ENCODE measurements at places on chromosomes 2 and 18.

DNA sequence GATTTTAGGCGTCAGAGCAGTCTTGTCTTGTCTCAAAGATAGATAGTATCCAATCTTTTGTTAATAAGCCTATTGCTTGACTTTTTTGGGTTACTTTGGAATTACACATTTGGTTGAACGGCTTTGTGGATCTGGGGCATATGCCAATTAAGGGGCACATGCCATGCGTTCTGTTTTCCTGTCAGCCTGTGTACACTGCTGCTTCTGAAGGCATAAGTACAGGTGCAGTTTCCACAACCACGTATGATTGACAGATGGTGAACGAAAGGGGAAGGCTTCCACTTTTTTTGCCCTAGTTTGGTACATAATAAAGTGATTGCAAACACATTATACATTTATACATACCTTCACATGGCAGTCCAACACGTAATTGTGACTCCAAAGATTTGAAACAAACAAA is 102.3 kb downstream of the RAPH1 start:
- DNase-seq: no peak

GRCh38 chr2:239257511-239257937 is 143.3 kb downstream of the HDAC4 start:
- DNase-seq: no peak

DNA sequence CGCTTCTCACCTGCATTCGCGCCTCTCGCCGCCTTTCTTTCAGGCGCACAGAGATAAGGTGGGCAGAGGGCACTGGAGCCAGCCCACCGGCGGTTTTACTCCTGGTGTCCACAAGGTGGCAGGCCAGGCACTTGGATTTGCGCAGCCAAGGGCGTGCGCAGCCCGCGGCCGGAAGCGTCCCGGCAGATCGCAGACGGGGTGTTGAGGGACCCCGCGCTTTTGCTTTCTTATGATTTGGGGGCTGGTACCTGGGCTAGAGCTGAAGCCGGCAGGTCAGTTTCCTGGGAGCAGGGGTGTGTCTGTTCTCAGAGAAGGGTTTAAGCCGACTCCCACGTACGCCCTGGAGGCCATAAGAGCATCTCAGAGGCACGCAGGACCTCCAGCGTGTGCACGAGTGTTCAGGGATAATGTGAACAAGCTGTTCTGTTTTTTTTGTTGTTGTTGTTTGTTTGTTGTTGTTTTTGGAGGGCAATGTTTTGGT is 305.6 kb upstream of the CXCR4 start:
- DNase-seq: peak; percentile 19

GRCh38 chr2:137154946-137155345 is 389.6 kb downstream of the THSD7B start:
- no peak for DNase-seq

DNA sequence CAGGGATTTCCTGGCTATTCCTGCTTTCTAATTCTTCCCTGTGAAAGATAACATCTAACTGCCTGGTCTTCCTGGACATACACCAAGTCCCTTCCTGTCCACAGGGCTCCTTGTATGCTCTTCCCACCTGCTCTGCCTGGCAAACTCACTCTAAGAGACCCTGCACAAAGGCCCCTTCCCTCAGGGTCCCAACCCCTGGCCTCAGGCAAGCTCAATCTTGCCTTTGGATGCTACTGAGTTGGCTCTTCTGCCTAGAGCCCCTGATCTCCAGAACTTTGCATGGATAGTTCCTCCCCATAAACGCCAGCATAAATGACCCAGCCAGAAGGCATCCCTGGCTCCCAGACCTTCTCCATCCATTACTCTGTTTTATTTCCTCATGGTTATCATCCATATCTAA is 98.3 kb upstream of the OTOS start:
- no peak for DNase-seq

- DNase-seq: no peak
These were observed 475 bp upstream of the TWIST2 start for GRCh38 chr2:238847419-238847801.

DNA sequence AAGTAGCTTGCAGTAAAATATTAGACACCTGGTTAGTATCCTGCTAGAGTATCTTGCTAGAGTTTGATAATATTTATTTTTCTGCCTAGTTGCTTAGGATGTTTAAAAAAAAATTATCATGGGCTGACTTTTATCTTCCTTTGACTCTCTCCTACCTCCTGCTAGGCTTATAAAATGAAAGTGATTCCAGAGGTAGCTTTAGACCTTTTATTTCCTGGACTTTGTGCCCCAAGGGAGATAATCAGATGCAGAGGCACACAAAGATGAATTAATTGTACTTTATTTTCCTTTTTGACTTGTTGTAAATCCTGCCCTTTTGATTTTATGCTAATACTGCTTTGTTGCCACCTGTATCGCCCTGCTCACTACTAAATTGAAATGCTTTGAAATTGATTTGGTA is 130.7 kb downstream of the WDSUB1 start:
- no peak for DNase-seq
